H1 (cell line): ENCODE measurements at places on chromosomes 7 and 10.

- no peak overlapping the region for H3K4me3 ChIP-seq
- no peak for DNase-seq
- peaks cover 8% of the 10 kb centered on the region; the same call in 1 of the 2 replicates for H3K4me1 ChIP-seq
- H3K36me3 ChIP-seq = no peaks in the 10 kb centered on the region
These were observed 125.9 kb downstream of the HIPK2 start for GRCh38 chr7:139651914-139652313.

DNA sequence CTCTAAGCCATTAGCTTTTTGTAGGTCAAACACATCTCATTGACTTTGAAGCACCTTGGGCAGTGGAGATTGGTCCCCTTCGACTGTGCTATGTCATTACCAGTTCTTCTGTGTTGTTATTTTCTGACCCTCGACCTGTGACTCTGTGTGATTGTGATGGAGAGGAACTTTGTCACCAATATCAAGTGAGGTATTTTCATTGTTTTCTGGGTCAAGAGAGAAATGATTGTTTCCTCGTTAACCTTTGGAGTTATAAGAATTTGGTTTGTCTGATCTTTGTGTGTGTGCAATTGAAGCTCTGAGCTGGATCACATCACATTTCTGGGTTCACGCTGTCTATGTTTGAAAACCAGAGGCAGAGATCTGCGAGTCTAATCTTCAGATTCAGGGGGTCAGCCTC is 432.2 kb upstream of the KLF6 start:
- H3K27me3 ChIP-seq = no peaks in the 10 kb centered on the region
- H3K36me3 ChIP-seq = no peaks in the 10 kb centered on the region
- H3K4me1 ChIP-seq = peaks cover 10% of the 10 kb centered on the region; the same call in 1 of the 2 replicates
- H3K27ac ChIP-seq = no peak overlapping the region

DNA sequence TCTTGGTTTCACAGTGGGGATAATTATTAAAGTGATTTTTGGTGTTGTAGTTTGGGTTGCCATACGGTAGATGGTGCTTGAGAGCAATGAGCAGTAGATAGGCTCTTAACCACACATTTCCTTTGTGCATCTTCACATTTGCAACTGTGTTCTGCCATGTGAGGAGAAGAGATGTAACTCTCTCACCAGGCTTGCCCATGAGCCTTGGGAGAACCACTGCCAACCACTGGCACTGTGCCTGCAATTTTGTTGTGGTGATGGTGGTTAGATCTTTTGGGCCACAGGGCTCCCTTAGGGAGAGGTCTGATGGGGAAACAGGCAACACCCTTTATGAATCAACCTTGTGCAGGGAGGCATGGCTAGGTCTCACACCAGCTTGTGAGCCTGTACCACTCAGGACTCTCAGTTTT is 204.3 kb downstream of the CCDC7 start:
- no peak for DNase-seq
- H3K27ac ChIP-seq = no peak overlapping the region
- no peaks in the 10 kb centered on the region for H3K36me3 ChIP-seq
- H3K4me3 ChIP-seq = no peak overlapping the region
- H3K27me3 ChIP-seq = no peaks in the 10 kb centered on the region

DNA sequence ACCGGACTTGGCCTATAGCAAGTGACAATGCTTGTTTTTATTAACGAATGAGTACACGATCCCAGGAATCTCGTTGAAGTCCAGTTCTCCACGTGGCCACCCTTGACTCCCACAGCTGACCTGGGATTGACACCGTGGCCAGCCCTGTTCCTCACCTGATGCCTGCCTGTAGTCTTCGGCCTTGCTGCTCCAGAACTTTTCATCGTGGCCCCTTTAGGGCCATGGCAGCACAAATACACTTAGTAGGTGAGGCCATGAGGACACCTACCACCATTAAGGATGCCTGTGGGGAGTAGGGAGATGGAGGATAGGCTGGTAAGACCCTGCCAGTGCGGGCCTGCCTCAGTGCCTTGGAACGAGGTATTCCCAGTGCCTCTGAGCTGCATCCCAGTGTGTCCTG is 30.6 kb upstream of the INSYN2A start:
- no peak for DNase-seq
- H3K27me3 ChIP-seq = no peaks in the 10 kb centered on the region
- no peaks in the 10 kb centered on the region for H3K36me3 ChIP-seq
- H3K27ac ChIP-seq = no peak overlapping the region
- no peak overlapping the region for H3K4me3 ChIP-seq
